ENCODE measurements at places on chromosomes 12 and 14.

- no peak for DNase-seq
Observed at GRCh38 chr12:116454076-116454475, 105.1 kb upstream of the MAP1LC3B2 start.

DNA sequence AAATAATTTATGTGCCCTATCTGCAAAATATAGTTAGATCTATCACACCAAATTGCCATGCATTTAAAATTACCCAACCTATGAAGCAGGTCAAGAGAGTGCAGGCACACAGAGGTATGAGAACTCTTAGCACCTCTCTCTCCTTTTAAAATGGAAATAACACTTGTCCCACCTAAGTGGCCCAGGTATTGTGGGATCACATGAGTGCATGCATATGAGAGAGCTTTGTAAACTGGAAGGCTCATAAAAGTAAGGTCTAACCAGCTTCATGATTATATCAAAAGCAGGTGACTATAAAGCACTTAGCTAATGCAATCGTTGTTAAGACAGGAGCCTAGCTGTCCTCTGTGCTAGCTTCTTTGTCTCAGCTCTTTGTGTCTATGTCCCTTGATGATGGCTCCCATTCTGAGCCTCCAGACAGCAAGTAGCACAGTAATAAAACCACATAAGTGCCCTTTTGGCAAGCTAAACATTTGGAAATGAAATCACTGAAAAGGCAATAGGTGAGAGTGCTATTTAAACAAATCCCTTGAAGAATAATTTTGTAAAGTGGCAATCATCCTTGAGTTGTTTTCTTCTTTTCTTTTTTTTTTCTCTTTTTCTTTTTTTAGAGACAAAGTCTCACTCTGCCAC is 219.0 kb downstream of the NTF3 start:
- DNase-seq = no peak

DNA sequence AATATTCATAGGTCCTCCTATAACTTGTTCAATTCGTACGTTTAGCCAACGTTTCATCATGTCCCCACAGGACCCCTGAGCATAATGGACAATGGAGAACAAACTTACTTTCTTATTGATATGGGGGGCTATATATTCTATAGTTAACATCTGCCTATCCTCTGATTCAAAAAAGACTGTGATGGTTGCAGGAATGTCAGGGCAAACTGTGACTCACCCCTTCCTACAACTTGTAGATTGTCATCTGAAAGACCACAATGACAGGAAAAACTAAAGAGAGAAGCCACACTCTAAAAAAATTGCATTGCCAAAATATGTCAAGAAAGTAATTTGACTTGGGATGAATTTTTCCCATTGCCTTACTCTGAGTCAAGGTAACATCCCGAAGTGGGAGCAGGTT is 50.8 kb downstream of the CATSPERB start:
- no peak for DNase-seq

GRCh38 chr12:132384916-132385774 is 55.8 kb upstream of the GALNT9 start:
- no peak for DNase-seq

DNA sequence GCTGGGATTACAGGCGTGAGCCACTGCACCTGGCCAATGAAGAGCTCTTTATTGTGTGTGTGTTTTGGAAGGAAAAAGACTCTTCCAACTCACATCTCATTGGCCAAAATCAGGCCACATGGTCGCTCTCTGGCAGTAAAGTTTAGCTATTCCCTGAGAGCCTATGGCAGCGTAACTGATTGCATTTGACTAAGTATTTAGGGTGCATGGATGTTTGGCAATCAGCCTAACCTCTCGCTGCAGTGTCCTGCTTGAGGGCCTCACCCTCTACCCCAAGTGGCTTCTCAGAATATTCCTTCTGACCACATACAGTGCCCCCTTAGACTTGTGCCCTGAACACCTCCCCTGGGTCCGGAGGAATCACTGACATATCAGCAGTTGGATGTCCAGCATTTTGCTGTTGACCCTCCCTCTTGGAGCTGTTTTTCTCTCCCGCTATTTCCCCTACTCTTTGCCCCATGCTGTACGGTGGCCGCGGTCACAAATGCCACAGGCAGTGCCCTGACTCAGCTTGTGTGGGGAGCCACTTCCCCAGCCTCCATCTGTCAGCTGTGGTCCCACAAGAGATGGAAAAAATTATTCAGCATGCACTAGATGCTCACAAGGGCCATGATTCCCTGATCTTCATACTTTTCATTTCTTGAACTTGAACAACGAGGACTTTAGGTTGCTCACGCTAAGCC is 9.5 kb downstream of the PHETA1 start:
- DNase-seq = no peak

DNA sequence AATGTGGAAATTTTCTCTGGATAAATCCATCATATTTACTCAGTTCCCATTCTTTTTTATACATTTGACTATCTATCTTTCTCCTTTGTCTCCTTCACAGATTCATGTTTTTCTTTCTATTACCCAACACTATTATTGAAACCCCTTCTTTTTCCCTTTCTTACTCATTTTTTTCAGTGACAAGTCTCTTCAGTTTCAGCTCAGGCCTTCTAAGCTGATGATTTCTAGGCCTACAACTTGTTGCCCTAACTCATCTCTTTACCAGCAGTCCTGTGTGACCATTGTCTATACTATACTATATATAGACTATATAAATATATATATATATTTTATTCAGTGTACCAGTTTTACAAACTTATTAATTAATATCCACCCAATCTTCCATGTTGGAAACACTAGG is 31.8 kb downstream of the SLC16A7 start:
- no peak for DNase-seq

DNA sequence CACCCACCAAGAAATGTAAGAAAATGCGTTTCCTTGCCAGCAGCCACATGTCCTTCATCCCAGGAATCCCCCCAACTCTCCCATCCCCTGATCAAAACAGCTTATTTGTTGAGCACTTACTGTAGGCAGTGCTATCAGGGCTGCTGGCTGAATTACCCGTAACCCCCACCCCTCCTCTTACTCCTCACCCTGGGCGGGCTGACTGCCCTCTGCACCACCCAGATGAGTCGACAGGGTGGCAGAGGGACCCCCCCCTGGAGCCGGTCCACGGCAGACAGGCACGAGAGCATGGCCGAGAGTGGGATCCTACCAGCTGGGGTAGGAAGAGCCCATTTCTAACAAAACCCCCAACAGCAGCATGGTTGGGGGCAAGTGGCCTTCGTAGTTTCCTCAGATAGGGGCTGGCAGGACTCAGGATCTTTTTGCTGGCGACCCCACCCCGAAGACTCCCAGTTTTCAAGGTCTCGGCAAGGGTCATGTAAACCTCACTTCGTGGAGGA is 1.1 kb upstream of the RHOF start:
- no peak for DNase-seq

DNA sequence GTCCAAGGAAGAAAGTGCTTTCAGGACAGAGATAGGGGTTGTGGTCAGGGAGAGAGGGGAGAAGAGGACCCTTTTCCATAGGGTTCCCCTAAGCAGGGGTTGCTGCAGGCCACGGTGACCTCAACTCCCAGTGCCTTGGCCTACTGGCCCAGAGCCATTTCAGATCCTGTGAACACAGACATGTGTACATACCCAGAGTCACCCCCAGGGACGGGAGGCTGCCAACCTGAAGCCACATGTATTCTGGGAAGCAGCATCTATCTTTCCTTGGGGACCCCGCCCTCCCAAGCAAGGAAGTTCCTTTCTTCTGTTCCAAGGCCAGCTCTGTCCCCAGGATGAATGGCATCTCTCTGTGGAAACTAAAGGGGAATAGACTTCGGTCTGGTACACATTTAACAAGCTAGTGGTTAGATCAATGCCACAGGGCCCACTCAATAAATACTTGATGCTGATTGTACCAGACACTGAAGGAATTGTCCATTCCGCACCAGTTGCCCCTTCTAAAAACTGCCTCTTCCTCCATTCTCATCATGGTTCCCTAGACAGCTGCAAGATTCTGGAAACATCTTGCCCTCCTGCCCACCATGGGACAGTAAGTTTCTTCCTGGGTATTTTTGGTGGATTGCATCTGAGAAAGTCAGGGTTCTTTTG is 25.2 kb upstream of the DGLUCY start:
- DNase-seq = no peak

- DNase-seq = no peak
Observed at GRCh38 chr12:49030119-49030518, 11.5 kb upstream of the PRKAG1 start.

DNA sequence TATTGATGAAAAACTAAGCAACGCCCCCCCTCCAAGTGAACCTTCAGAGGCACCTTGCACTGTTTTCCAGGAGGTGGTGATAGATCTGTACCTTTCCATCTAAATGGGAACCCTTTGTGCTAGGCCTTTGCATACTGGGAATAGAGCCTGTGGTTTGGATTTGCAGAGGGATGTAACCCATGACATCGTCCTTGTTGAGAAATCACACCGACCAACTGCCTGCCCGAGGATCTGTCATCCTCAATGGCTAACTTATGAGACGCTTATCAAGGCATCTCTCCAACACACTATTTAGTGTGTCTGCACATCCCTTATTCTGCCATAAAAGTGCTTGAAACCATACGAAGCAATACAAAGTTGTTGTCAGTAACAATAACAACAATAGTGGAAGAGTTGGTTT is 22.9 kb downstream of the NTN4 start:
- no peak for DNase-seq

GRCh38 chr12:42396473-42397259 is 70.7 kb downstream of the PPHLN1 start:
- no peak for DNase-seq

DNA sequence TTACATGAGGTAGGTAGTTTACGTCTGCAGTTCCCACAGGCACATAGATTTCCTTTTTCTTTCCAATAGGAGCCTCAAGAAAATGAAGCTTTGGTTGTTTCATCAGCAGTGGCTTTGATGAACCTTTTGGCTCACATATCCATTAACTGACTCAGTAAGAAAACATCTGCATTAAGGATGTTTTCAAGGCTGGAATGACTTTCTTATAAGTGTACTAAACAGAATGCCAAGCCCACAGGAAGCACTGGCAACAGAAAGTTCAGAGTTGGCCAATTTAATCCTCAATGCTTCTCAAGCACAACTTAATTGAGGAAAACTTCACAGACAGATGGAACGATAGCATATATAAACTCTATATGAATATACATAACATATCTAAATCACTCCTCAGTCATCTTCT is 63.5 kb downstream of the ST8SIA1 start:
- no peak for DNase-seq

- DNase-seq = no peak
Observed at GRCh38 chr12:25995906-25996305, 37.4 kb downstream of the RASSF8 start.

- DNase-seq = no peak
Observed at GRCh38 chr14:104378698-104379113, 200.9 kb upstream of the C14orf180 start.
